ENCODE measurements at places on chromosomes 6 and 20.

- no peak for DNase-seq
Observed at GRCh38 chr6:75305573-75305972, 21.0 kb upstream of the TMEM30A start.

GRCh38 chr6:97440590-97441176 lies 157.7 kb upstream of the MMS22L start:
- no peak for DNase-seq

DNA sequence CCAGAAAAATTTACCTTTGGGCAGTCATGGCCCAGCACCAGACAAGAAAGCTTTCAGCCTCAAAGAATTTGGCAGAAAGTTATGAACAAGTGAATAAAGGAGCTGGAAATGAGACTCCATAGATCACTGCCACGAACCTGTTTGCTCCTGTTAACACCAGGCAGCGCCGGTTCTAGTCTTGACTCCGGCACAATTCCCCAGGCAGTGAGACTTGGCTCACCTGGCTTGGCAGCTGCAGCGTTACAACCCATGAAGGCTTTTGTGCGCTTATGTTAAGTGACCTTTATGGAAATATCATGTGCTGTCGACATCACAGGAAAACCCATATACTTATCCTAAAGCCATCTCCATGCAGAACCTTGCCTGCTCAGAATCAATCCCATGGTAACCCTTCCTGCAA lies 22.2 kb upstream of the FOXC1 start:
- DNase-seq: no peak

GRCh38 chr6:137156650-137157049 lies 16.8 kb downstream of the IL22RA2 start:
- no peak for DNase-seq

DNA sequence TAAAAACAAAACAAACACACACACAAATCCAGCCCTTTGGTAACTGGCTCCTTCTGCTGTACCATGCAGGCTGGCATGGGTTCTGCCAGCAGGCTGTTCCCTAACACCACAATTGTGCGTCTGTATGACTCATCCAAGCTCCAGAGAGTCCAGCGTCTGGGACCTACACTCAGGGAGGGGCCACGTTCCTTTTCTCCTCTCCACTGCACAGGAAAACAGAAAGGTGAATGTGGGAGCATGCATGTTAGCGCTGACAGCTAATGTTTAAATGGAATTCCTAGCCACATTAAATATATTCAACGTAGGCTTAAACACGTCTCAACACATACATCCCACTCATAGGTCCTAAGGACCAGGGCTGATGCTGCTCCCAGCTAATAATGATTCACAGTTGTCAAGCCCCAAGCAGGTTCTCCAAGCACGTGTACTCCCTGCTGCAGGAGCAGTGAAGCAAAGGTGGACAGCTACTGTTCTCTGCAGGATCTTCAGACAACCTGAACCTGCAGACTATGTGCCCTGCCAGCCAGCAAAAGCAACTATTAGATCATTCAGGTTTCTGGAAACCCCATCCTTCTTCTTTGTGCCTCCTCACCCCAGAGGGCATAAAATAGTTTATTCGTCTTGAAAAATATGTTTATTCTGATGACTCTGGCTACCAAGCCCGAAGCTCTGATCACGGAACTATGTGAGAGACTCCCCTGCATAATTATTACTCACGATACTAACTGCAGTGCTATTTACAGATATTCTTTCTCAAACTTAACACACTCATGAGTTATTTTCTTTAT lies 20.9 kb downstream of the MAP1LC3A start:
- no peak for DNase-seq

DNA sequence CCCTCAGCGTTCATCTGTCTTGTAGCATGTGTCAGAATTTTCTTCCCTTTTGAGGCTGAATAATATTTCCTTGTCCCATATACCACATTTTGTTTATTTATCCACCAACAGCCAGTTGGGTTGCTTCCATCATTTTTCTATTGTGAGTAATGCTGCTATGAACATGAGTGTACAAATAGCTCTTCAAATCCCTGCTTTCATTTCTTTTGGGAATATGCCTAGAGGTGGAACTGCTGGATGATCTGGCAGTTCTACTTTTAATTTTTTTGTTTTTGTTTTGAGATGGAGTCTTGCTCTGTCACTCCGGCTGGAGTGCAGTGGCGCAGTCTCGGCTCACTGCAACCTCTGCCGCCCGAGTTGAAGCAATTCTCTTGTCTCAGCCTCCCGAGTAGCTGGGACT lies 64.7 kb downstream of the SASH1 start:
- no peak for DNase-seq

- no peak for DNase-seq
Observed at GRCh38 chr20:20706285-20706684, 6.2 kb downstream of the RALGAPA2 start.

- no peak for DNase-seq
Observed at GRCh38 chr20:32333181-32333987, 24.7 kb upstream of the ASXL1 start.

- no peak for DNase-seq
Observed at GRCh38 chr6:137223370-137224131, 4.4 kb upstream of the IFNGR1 start.

- DNase-seq: no peak
Observed at GRCh38 chr20:12928755-12929401, 79.9 kb upstream of the SPTLC3 start.

GRCh38 chr20:539848-540247 lies 3.7 kb downstream of the CSNK2A1 start:
- no peak for DNase-seq

DNA sequence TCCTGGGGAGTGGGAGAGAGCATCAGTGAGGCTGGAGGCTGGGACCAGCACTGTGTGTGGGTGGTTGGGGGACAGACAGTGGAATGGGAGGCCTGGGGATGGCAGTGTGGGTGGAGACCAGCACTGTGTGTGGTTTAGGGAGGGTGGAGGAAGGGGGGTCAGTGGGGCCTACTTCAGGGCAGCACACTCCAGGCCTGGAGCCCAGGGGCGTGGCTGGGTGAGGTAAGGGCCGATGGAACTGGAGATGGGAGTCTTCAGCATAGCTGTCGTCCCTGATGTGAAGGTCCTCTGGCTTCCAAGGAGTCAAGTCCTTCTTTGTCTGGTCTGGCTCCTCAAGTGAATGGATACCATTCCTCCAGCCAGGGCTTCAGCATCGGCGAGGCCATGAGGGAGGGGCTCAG lies 18.6 kb downstream of the KCNK17 start:
- no peak for DNase-seq

GRCh38 chr6:151647976-151648639 lies 154.3 kb downstream of the CCDC170 start:
- no peak for DNase-seq

- no peak for DNase-seq
Observed at GRCh38 chr6:161369339-161369738, 95.5 kb upstream of the AGPAT4 start.

DNA sequence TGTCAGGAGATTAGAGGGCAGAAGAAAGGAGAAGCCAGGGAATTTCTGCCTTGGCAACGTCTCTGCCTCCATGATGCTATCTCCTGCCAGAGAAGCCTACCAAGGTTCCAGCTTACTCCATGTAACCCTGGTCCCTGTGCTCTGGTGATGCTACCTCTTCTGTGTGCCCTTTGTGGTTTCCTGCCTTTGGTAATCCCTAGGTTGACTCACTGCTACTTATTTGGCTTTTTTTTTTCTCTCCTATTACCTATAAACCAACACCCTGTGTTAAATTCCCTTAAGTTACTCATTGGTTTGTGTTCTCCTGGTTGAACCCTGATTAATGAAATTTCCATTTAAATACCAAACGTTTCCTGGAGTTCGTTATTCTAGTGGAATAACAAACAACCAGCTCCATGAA lies 527.8 kb upstream of the FLRT3 start:
- DNase-seq: no peak

GRCh38 chr20:3843490-3843889 lies 3.1 kb upstream of the MAVS start:
- no peak for DNase-seq

DNA sequence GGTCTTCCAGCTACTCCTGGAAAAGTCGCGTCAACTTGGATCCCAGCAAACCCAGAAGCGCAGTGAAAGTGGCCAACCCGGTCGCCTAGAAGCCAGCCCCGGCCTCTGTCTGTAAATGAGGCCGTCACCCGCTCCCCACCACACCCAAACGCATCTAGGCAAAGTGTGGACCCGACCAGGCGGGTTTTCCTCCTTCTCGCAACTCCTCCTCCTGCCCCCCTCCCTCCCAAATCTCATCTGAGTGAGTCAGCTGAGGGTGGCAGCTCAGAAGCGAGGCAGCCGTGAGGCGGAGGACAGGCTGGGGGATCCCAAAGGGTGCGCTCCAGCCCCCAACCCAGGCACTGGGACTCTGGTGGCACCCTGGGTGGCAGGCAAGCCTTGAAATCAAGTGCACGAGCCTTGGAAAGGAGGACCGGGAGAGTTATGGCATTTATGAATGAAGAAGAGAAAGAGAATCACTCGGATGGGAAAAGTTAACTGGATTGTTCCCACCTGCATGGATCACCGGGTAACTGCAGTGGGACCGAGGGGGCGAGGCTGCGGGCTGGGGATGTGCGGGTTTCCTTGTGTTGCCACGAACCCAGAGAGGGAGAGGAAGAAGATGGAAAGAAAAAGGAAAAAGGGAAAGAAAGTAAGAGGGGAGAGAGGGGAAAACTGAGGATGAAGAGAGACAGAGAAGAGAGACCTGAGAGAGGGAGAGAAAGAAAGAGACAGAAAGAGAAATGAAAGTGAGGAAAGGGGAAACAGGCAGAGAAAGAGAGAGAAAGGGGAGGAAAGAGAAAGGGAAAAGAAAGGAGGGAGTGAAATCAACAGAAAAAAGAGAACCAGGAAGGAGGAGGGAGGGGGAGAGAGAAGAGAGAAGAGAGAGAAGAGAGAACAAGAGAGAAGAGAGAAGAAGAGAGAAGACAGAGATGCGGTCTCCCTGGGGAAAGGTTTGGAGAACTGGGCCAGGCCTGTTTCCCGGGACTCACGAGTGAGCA lies at the start of gene APCDD1L:
Gene APCDD1L, minus strand, starts transcription at position 167 of the 980 bp plus-strand sequence. CDS start 692 bp downstream, outside the sequence.
- DNase-seq: no peak

DNA sequence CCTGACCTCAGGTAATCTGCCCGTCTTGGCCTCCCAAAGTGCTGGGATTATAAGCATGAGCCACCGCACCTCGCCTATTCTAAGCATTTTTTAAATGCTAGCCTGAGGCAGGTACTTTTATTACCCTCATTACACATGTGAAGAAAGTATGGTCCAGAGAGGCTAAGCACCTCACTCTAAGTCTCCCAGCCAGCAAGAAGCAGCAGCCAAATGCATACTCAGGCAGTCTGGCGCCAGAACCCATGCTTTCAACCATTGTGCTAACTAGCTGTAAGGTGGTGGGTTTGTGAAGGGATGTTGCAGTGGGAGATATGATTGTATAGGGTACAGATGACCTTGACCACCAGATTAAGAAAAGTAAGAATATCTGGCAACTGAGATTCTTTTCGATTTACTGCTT lies 26.1 kb upstream of the RIPOR2 start:
- no peak for DNase-seq

DNA sequence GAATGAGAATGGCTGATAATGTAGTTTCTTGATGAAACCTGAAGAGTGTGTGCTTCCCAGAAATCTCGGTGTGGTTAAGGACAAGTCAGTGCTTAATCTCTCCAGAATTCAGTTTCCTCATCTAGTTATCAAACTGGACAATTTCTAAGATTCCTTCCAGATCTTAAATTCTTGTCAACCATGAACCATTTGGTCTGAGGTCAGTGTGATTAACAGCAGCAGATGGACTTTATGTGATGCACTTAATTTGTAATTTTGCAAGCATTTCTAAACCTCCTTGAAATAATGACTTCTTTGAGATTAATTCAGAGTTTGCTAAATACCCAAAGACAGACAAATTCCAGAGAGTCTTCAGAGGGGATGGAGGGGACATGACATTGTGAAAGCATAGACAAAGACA lies 160.3 kb downstream of the KIF16B start:
- DNase-seq: no peak

DNA sequence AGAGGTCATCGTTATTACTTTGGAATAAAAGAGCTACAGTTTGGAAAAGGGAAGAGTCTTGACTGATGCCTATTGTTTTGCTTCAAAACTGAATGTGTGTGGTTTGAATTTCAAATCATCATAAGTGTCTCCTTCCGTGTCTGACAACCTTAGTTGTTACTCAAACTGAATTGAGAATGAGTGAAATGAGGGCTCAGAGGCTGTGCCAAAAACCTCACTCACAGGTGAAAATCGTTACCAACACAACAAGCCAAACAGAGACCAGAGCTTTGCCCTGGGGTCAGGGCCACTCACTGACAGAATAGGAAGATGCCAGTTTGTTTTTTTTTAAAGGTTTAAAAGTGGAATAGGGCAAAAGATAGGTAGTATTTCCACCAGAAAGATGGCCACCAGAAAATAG lies 15.2 kb upstream of the SIRT5 start:
- no peak for DNase-seq

- no peak for DNase-seq
Observed at GRCh38 chr6:151627689-151628444, 134.1 kb downstream of the CCDC170 start.

DNA sequence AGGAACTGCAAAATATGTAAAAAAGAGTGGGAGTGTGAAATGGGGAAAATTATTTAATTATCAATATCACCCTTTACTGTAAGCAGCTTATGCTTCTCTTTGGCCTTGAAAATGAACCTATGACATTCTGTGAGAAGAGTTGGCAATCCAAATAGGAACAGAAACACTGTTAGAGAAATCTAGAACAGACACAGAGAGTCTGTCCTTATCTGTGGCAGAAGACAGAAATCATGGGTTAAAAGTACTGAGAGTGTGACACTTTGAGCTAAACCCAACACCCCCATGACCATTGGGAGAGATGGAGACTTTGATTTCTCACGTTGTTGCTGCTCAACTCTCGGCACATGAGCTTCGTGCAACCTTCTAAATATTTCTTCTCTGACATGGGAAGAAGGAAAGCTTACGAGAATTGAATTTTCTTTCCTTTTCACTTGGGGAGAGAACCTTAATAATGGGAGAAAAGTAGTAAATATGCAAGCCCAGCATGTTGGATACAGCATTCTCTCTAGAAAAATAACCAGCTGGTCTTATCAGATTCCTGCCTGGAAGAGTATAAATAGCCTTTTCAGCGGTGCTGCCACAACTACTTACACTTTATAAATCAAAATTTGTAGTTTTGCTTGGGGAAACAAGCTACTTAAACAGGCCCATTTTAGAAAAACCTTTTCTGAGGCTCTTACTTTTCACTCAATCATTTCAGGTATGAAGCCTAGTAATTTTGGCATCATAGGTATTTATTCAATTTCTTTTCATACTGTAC lies 49.4 kb upstream of the NOX3 start:
- no peak for DNase-seq

- no peak for DNase-seq
Observed at GRCh38 chr6:44041461-44042260, 85.6 kb downstream of the MRPL14 start.

DNA sequence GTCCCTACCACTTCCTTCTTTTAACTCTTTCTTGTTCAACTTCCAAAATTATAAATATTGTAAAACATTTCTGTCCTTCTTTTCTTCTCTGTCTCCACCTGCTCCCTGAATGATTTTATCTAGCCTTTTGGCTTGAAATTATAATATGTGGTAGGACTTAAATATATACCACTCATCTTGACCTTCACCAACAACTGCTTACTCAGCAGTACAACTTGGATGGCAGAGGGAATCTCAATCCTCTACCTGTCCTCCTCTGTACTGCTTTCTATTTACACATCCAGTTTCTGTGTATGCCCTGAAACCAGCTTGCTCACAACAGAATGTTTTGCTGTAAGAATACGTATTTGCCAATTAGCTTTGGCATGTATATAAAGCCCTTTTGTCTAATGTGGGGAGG lies 1392.5 kb downstream of the EPHA7 start:
- no peak for DNase-seq

Data from activated CD4-positive, CD25-positive, alpha-beta regulatory T cell (primary cell).